H7 (cell line): ENCODE measurements at places on chromosomes 6 and 20.

GRCh38 chr20:16477632-16478031 is 95.6 kb downstream of the KIF16B start:
- DNase-seq, result no peak

- no peak for DNase-seq
Measured at GRCh38 chr6:42507195-42507594, 55.5 kb upstream of the TRERF1 start.

DNA sequence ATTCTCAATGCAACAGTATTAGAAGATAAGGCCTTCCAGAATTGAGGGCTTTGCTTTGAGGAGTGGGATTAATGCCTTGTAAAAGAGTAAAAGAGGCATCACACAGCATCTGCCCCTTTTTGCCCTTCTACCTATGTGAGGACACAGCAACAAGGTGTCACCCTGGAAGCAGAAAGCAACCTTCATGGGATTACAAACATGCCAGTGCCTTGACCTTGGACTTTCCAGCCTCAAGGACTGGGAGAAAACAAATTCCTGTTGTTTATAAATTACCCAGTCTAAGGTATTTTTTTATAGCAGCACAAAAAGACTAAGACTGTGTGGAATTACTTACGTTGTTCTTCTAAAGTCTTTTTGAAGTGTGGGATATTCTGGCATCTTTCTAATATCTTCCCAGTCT is 150.0 kb upstream of the SLC22A16 start:
- no peak for DNase-seq

- no peak for DNase-seq
Measured at GRCh38 chr20:17767624-17768023, 67.9 kb downstream of the BANF2 start.
